ENCODE measurements at places on chromosomes 6 and 20.
A peak's percentile ranks its signal among the peaks of the same experiment; 100 is the strongest.

- no peak overlapping the region for H3K27ac ChIP-seq
- no peak overlapping the region for H3K4me3 ChIP-seq
- no peak for DNase-seq
- no peaks in the 10 kb centered on the region for H3K36me3 ChIP-seq
Measured at GRCh38 chr6:164838068-164838615, 471.3 kb downstream of the C6orf118 start.

DNA sequence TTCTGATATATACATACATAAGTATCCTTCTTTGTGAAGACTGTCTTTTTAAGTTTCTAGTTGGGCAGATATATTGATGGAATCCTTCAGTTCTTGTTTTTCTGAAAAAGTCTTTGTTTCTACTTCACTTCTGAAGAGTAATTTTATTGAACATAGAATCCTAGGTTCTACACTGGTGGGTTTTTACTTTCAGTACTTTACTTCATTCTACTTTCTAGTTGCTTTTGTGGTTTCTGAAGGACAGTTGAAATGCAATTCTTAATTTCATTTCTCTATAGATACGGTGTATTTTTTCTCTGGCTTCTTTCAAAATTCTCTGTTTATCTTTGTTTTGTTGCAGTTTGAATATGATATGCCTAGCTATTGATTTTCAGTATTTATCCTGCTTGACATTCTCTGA is 105.3 kb downstream of the HMGCLL1 start:
- H3K4me3 ChIP-seq, result no peak overlapping the region
- no peaks in the 10 kb centered on the region for H3K27me3 ChIP-seq
- no peaks in the 10 kb centered on the region for H3K36me3 ChIP-seq
- H3K27ac ChIP-seq, result no peak overlapping the region
- DNase-seq, result no peak

DNA sequence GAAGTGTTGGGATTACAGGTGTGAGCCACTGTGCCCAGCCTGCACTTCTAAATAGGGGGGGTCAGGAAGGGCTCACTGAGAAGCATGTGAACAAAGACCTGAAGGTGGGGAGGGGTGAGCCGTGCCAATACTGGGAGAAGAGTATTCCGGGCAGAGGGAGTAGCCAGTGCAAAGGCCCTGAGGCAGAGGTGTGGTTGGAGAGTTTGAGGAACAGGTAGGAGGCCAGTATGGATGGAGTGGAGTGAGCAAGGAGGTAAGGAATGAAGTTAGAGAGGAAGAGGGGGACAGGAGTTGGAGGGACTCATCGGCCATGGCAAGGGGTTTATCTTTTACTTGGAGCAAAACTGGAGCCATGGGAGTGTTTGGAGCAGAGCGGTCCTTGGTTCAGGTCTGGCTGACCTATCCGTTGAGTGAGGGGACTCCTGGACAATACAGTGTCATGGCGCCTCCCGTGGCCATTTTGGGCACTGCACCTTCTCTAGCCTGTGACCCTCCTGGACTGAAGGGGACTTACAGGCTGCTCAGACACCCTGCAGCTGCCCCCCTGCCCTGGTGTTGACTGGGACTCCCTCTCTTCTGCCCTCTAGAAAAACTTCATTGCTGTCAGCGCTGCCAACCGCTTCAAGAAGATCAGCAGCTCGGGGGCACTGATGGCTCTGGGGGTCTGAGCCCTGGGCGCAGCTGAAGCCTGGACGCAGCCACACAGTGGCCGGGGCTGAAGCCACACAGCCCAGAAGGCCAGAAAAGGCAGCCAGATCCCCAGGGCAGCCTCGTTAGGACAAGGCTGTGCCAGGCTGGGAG is 12.1 kb downstream of the FOXS1 start:
- H3K36me3 ChIP-seq, result no peaks in the 10 kb centered on the region
- H3K4me1 ChIP-seq, result peaks cover 8% of the 10 kb centered on the region
- no peak overlapping the region for H3K27ac ChIP-seq
- DNase-seq, result peak; percentile 25

GRCh38 chr20:44810391-44811149 is at the start of gene RIMS4:
Gene RIMS4 (minus strand): TSS chr20:44810546. CDS start chr20:44810271, 275 bp downstream.
- no peaks in the 10 kb centered on the region for H3K4me1 ChIP-seq
- H3K27ac ChIP-seq, result no peak within 1 kb of the TSS
- no peak within 1 kb of the TSS for H3K4me3 ChIP-seq
- DNase-seq, result no peak

- H3K27me3 ChIP-seq, result peaks cover 6% of the 10 kb centered on the region
- no peaks in the 10 kb centered on the region for H3K36me3 ChIP-seq
- peaks cover 17% of the 10 kb centered on the region for H3K4me1 ChIP-seq
- no peak for DNase-seq
Measured at GRCh38 chr6:32151863-32152768, at the start of gene PRRT1. Gene PRRT1 (minus strand): TSS chr6:32151939. CDS start chr6:32151827, 112 bp downstream.

GRCh38 chr20:40467067-40467466 is 222.0 kb downstream of the MAFB start:
- H3K36me3 ChIP-seq, result no peaks in the 10 kb centered on the region
- no peak overlapping the region for H3K4me3 ChIP-seq
- H3K4me1 ChIP-seq, result no peaks in the 10 kb centered on the region

DNA sequence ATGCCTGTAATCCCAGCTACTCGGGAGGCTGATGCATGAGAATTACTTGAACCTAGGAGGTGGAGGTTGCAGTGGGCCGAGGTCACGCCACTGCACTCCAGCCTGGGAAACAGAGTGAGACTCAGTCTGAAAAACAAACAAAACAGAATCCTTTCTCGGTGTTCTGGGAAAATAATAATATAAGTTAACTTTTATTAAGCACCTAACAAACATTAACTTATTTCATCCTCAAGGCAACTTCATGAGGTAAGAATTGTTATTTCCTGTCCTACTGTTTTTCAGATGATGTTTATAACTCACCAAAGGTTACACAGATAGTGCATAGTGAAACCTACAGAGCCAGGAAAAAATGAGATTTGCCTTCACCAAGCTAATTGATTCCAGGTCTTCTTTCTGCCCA is 221.4 kb downstream of the PHACTR1 start:
- no peaks in the 10 kb centered on the region for H3K4me1 ChIP-seq
- no peak for DNase-seq

GRCh38 chr6:108822401-108822800 is 25.8 kb upstream of the ARMC2 start:
- H3K27me3 ChIP-seq, result no peaks in the 10 kb centered on the region
- no peak overlapping the region for H3K4me3 ChIP-seq
- H3K27ac ChIP-seq, result no peak overlapping the region

- no peak overlapping the region for H3K27ac ChIP-seq
- H3K27me3 ChIP-seq, result no peaks in the 10 kb centered on the region
- H3K36me3 ChIP-seq, result no peaks in the 10 kb centered on the region
Measured at GRCh38 chr6:16338577-16339264, 100.3 kb downstream of the GMPR start.

DNA sequence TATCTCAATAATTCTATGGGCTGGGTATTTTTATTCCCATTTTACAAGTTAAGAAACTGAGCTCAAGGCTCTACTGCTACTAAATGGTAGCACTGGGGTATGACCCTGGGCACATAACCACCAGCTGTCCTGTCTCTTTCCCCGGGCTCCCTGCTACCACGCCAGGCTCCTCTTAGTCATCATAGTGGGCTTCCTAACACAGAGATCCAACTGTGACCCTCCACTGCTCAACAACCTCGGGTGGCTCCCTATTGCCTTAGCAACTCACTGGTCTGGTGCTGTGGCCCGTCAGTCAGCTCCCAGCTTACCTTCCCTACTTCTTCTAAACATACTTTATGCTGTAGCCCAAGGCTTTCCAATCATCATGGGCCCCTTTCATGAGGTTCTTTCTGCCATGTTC is 4.5 kb downstream of the KIAA1755 start:
- no peaks in the 10 kb centered on the region for H3K36me3 ChIP-seq
- no peak overlapping the region for H3K27ac ChIP-seq
- H3K4me3 ChIP-seq, result no peak overlapping the region
- H3K27me3 ChIP-seq, result no peaks in the 10 kb centered on the region

GRCh38 chr20:44010162-44010704 is 95.6 kb downstream of the TOX2 start:
- no peak overlapping the region for H3K4me3 ChIP-seq
- no peak overlapping the region for H3K27ac ChIP-seq
- no peak for DNase-seq
- peaks cover 24% of the 10 kb centered on the region for H3K4me1 ChIP-seq
- no peaks in the 10 kb centered on the region for H3K27me3 ChIP-seq
- H3K36me3 ChIP-seq, result no peaks in the 10 kb centered on the region

DNA sequence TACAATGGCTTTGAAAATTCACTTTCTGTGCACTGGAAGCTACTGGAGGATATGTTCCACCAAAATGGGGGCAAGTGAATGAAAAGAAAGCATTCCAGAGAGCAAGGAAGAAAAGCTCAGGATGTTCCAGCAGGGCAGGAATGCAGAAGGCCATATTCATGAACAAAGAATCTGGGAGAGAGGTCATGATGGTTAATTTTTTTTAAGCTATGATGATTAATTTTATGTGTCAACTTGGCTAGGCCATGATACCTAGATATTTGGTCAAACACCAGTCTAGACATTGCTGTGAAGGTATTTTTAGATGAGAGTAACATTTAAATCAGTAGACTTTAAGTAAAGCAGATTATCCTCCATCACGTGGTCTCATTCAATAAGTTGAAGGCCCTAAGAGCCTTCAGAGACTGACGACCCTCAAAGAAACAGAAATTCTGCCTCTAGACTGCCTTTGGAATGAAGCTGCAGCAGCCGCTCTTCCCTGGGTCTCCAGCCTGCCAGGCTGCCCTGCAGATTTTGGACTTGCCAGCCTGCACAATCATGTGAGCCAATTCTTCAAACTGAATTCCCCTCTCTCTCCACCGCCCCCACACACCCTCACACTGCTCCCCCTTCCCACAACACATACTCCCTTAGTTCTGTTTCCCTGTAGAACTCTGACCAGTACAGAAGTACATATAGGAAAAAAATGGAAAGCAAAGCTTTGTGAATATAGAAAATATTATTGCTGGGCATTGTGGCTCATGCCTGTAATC is 20.1 kb upstream of the GCM1 start:
- no peaks in the 10 kb centered on the region for H3K36me3 ChIP-seq
- DNase-seq, result no peak
- no peak overlapping the region for H3K27ac ChIP-seq
- no peaks in the 10 kb centered on the region for H3K27me3 ChIP-seq
- no peak overlapping the region for H3K4me3 ChIP-seq
- no peaks in the 10 kb centered on the region for H3K4me1 ChIP-seq

- no peak for DNase-seq
- no peaks in the 10 kb centered on the region for H3K4me1 ChIP-seq
- H3K4me3 ChIP-seq, result no peak overlapping the region
Measured at GRCh38 chr6:132330759-132331158, 70.5 kb downstream of the MOXD1 start.

DNA sequence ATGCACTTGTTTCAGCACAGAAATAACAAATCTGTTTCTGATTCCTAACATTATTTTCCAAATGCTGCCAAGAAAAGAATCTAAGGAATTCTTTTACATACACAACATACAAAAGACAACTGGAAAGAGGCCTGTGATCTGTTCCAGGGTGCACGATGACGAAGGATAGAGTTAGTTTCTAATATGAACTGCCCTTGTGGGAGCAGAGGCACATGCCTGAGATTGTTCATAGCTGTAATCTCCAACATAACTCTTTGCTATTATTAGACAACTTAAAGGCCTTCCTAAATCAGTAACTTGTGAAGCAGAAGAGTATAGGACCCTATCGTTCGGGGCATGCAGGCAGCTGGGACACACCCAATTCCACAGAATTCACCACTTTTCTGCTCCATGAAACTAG is 41.2 kb upstream of the NHSL1 start:
- no peak for DNase-seq
- no peaks in the 10 kb centered on the region for H3K36me3 ChIP-seq
- H3K27ac ChIP-seq, result no peak overlapping the region

DNA sequence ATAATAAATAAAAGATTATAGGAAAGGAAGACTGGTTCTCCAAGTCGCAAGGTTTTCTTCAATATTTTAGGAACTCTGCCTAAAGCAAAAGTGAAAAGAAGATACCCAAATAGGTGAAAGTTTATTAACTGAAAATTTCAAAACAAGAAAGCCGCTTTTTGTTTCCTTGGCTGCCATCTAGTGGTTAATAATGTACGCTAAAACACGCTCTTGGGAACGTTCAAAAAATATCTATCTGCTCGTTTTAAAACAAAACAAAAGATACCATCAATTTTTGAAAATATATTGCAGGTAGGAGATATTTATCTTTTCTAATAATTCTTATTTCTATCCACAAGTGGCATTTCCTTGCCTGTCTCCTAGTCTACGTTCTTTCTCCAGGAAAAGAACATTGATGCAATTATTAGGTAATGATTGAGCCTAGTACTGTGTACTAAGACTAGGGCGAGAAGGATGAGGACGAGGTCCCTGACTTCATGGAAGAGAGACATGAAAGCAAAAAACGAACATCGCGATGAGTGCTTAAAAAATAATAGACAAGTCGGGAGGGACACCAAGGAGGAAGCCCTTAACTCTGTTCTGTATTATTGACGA is 97.2 kb downstream of the SPTLC3 start:
- H3K27me3 ChIP-seq, result no peaks in the 10 kb centered on the region
- no peaks in the 10 kb centered on the region for H3K36me3 ChIP-seq
- H3K4me3 ChIP-seq, result no peak overlapping the region
- H3K4me1 ChIP-seq, result no peaks in the 10 kb centered on the region
- DNase-seq, result no peak
- H3K27ac ChIP-seq, result no peak overlapping the region

DNA sequence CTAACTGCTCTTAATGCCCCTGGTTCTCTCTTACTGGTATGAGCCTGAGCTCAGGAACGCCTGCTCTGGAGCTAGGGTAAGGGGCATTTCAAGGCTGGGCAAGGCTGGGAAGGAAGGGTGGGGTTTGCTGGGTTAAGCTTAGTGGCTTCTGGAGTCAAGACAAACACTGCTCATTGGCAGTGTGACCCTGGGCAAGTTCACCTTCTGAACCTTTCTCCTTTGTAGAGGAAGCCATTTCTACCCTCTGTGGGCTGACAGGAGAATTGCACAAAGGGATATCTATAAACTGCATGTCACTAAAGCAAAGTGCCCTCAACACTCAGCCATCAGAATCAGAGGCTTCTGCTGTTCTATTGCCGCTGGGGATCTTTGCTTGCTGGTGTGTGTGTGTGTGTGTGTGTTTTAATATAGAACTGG is 20.3 kb upstream of the LRRN4 start:
- H3K4me1 ChIP-seq, result no peaks in the 10 kb centered on the region
- H3K36me3 ChIP-seq, result no peaks in the 10 kb centered on the region
- no peaks in the 10 kb centered on the region for H3K27me3 ChIP-seq
- DNase-seq, result peak; percentile 5

- H3K27ac ChIP-seq, result no peak overlapping the region
- no peaks in the 10 kb centered on the region for H3K4me1 ChIP-seq
- DNase-seq, result no peak
- no peak overlapping the region for H3K4me3 ChIP-seq
- no peaks in the 10 kb centered on the region for H3K27me3 ChIP-seq
- H3K36me3 ChIP-seq, result no peaks in the 10 kb centered on the region
Measured at GRCh38 chr6:112058243-112059032, 4.5 kb downstream of the CCN6 start.

DNA sequence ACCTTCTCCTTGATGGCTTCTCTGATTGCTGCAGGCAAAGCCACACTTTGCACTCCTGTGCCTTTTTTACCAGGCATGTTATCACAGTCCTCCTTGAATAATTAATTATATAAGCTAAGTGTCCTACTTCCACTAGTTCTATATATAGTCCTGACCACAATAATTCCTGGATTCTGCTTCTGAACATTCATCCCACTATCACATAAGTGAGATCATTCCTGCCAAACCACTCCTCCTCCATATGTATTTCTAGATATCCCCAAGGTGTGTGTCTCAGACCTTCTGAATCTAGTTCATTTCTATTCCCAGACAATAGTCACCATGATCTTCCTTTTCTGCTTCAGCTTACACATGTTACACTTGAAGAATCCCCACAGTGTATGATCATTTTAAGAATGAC is 1237.5 kb upstream of the MAP3K7 start:
- DNase-seq, result no peak
- no peaks in the 10 kb centered on the region for H3K27me3 ChIP-seq
- H3K27ac ChIP-seq, result no peak overlapping the region
- no peaks in the 10 kb centered on the region for H3K36me3 ChIP-seq
- H3K4me1 ChIP-seq, result no peaks in the 10 kb centered on the region

Data from CD4-positive, alpha-beta memory T cell (primary cell).